Stimulated activated CD4-positive, alpha-beta T cell treated with anti-CD3 and anti-CD28 coated beads, Interleukin-4, amount 100 ng/mL, for 4 hours (primary cell): ENCODE measurements at places on chromosomes 11 and 22.

DNA sequence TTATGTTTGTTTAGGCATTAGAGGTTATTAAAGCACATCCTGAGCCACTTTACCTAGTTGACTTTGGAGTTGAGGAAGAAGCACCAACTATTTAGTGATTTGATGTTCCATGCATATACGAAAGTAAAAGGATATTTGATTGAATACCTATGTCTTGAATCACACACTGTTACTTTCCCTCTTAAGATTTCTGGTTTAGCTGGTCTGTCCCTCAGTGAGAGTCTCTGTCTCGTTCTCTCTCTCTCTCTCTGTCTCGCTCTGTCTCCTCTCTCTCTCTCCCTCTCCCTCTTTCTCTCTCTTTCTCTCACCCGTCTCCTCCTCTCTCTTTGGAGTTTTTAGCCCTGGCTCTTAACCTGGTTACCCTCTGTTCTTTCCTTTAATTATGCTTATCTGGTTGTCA is 11.0 kb downstream of the CTNND1 start:
- DNase-seq, result no peak

DNA sequence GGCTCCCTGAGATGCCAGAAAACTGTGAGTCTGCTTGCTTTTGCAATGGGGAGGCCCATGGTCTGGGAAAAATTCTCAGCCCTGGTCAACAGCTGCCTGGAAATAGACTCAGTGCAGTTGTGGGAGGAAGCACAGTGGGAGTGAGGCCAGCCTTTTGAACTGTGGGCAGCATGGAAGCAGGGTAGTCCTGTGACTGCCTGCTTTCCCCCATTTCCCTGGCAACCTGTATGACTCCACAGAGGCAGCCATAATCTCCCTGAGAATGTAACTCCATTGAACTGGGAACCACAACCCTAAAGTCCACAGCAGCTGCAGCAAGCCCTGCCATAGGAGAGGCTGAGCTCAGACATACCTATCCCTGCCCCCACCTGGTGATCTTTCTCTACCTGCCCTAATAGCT is 494.6 kb upstream of the FAT3 start:
- DNase-seq, result no peak

DNA sequence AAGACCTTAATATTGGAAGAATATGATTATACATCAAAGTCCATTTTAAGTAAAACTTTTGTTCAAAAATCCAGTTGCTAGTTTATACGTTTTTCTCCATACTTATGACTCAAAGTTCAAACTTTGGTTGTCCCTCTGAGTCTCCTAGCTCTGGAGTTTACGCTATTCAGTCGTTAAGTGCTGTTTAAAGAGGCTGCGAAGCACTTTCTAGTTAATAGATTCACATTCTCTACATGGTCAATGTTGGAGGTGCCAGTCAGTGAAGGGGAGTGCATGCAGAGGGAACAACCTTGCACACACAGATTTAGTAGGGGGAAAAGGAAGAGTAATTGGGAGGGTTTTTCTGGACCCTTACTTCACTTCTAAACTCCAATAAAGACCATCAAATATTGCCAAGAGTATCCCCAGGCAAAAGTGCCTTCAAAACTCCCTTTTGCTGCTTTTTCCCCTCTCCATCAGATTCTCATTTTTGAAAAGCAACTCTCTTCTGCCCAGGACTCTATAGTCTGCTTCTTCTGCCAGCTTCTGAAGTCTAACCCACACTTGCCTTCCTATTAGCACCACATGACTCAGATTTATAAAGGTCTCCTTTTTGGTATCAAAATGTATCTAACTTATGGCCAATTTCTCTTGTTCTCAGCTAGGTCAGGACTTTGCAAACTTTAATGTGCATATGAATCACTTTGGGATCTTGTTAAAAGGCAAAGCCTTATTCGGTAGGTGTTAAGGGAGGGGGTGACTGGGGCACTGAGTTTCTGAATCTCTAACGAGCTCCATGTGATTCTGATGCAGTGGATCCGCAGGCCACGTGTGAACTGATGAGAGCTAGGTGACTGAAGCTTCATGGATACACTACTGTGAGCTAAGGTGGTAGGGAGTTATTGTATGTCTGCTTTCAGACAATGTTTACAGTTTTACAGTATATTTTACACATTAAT is 96.2 kb upstream of the MTMR2 start:
- DNase-seq, result peak; percentile 16

- no peak for DNase-seq
Observed at GRCh38 chr11:61750631-61751273, 1.7 kb upstream of the MYRF start.

GRCh38 chr11:106238704-106239360 is 161.4 kb downstream of the AASDHPPT start:
- no peak for DNase-seq

DNA sequence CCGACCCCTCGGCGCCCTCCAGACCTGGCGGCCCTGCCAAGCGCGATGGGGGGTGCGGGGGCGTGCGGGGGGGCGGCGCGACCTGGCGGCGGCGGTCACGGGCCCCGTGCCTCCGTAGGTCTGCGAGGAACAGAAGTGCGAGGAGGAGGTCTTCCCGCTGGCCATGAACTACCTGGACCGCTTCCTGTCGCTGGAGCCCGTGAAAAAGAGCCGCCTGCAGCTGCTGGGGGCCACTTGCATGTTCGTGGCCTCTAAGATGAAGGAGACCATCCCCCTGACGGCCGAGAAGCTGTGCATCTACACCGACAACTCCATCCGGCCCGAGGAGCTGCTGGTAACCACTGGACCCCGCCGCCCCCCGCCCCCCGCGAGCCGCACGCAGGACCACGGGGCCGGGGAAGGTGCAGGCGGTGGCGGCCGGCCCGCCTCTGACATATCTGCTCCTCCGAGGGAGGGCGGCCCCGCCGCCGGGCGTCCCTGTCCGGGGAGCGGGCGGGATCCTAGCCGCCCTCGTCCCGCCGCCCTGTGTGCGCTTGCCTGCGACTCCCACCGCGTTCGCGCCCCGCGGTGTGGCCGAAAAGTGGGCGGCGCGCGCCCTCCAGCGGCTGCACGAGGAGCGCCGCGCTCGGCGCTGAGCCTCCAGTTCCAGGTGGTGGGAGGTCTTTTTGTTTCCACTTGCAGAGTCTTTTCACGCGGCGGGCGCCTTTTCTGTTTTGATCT is 2.1 kb downstream of the CCND1 start:
- DNase-seq, result peak; percentile 73

DNA sequence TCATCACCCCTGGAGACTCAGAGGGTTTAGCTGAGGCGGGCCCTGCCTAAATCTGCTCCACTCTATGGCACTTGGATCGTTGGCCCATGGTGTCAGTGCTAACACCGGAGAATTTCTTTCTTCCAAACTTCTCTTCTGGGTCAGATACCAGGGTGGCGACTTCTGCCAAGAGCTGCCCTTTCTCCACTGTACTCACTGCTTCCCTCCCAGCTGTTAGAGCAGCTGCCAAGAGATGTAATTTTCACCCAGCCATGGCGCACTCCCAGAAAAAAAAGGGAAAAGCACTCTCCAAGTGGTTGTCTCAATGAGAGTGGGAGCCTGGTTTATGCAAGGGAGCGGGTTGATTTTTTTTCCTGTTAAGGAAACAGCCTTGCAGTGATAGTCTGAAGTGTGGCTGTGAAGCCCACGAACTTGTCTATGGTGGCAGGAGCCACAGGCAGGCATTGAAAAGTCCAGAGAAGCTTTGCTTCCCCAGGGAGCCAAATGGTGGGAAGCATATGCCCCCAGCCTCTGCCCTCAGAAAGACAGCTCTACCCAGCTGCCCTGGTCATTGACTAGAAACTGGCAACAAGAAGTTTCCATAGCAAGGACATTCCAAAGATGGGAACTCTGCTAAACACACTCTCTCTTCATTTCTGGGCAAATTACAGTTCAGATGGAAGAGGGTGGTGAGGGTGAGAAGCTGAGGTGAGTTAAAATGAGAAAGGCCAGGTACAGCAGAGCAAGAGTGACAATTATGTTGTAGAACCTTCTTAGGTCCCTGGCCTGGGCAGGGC is 10.7 kb downstream of the PCSK7 start:
- no peak for DNase-seq

DNA sequence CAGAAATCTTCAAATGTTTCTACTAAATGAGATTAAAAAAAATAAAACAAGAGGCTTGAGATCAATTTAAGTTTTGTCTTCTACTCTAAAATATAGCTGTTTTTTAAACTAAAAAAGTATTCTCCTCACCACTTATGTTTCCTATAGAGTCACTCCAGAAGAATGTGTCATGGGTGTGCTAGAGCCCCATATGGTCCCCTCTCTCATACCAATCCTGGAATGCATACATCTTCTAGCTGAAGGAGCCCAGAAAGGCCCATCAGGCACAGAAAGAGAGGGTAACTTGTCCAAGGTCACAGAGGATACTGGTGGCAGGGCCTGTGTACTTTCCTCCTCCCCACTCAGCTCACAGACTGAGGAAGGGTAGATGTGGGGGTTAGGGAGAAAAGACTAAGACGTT is 34.4 kb downstream of the RELT start:
- no peak for DNase-seq

GRCh38 chr11:123585206-123585605 is 69.2 kb downstream of the SCN3B start:
- no peak for DNase-seq
